Forelimb muscle (tissue), 1 donor: ENCODE measurements at places on chromosomes 13 and 19. TPM values are rescaled to one million over a fixed set of nuclear protein-coding genes. Genes with fewer than 3 reads are reported as not detected.

DNA sequence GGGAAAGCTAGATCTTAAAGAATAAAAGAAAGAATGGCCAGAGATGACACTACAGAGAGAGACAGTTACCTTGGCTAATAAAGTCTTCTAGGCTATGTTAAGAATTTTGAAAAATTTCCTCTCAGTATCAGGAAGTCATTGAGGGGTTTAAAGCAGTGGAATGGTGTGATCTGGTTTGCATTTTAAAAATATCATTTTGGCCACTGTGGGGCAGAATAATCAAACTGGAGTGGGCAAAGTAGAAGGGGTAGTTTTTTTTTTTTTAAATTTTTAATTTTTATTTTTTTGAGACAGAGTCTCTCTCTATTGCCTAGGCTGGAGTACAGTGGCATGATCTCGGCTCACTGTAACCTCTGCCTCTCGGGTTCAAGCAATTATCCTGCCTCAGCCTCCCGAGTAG is 4.4 kb upstream of the CNMD start:
- DNase-seq, result no peak

The ZFP36 gene
- 36.5 TPM for polyA plus RNA-seq

DNA sequence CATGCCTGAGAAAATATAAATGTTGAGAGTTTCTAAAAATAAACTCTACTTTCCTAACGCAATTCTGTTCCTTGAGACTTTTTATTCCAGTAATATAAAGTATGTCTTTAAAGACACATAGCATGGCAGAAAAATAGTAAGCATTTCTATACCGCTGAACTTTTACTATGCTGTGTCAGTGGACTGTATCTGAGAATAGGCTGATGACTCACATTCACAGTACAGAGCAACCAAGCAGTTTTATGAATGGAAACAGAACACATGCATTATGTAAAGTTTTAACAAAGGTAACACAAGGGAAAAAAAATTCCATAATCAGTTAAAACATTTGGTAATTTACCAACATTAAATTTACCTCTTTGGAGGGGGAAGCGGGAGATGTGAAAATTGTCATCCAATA is 38.4 kb downstream of the ZDHHC20 start:
- no peak for DNase-seq

The NCCRP1 gene
- 0.06 TPM for polyA plus RNA-seq

DNA sequence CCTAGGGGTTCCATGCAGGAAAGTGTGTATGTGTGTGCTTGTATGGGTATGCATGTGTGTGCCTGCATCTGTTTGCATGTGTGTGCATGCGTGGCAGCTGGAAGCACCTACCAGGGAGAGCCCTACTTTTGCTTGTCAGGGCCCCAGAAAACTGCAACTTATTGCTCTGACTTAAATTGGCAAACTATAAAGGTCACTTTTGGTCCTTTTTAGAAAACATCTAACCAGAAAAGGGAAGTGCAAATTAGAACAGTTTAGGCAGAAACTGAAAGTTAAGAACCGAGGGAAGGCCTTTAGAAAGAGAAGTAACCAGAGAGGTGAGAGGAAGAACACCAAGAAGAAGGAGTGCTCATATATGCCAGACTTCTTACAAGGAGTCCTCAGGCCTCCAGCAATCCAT is 32.5 kb downstream of the DLEU7 start:
- DNase-seq, result no peak

DNA sequence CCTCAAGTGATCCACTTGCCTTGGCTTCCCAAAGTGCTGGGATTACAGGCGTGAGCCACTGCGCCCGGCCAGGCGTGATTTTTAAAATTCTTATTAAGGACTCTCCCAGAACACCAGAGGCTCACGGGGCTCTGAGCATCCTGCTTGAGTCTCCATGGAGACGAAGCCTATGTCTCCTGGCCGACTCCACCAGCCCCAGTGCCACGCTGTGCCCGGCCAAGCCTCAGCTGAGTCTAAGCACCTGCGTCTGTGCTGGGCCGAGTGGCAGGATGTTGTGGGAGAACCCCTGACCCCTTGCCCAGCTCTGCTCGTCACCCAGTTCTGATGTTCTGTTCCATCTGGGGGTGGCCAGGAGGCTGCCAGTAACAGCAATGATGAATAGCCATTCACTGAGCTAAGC is 3.9 kb upstream of the CELF5 start:
- DNase-seq, result no peak

- no peak for DNase-seq
These were observed 8.3 kb downstream of the ZNF135 start for GRCh38 chr19:58067240-58067912.

DNA sequence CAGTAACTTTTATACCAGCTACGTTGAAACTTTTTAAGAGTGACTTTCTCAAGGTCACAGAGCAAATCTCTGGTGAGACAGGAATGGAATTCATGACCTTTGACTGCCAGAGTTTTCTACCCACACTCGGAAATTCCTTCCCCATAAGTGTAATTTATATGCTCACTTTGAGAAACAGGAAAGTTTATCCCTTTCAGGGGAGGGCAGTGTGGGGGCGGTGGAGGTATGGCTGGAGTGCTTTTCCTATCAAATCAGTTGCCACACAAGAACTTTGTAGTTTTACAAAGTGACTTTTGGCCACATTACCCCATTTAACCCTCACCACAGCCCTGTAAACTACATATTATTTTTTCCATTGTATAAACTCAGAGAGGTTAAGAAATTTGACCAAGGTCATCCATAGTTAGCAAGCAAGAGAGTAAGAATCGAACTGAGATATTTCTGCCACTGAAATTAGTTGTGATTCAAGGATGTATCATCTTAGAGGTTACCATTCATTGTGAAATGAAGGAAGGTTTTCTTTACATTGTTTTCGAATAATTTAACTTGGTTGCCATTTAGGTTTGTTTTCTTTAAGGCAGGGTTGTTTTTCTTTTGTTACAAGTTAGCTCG is 5.9 kb downstream of the KLF12 start:
- DNase-seq, result no peak

GRCh38 chr19:1225440-1226226 is 12.2 kb downstream of the CBARP start:
- no peak for DNase-seq

DNA sequence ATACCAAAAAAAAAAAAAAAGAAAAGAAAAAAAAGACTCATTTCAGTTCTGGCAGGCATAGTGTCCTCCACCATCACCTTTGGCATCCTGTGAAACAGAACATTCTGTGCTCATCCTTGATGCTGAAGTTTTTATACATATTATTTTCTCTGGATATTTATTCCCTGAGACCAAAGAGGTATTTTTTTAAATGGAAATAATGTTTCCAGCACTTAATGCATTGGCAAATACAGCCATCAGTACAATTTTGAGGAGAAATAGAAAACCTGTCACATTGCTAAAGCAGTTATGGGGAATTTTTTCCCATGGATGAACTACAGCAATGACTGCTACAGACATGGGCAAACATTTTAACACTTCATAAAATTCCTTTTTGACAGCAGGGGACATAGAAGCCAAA is 312.4 kb downstream of the DNAJC15 start:
- DNase-seq, result peak; percentile 43

The RXFP2 gene
- 0.05 TPM for polyA plus RNA-seq
